ENCODE measurements at places on chromosomes 12 and 14.

DNA sequence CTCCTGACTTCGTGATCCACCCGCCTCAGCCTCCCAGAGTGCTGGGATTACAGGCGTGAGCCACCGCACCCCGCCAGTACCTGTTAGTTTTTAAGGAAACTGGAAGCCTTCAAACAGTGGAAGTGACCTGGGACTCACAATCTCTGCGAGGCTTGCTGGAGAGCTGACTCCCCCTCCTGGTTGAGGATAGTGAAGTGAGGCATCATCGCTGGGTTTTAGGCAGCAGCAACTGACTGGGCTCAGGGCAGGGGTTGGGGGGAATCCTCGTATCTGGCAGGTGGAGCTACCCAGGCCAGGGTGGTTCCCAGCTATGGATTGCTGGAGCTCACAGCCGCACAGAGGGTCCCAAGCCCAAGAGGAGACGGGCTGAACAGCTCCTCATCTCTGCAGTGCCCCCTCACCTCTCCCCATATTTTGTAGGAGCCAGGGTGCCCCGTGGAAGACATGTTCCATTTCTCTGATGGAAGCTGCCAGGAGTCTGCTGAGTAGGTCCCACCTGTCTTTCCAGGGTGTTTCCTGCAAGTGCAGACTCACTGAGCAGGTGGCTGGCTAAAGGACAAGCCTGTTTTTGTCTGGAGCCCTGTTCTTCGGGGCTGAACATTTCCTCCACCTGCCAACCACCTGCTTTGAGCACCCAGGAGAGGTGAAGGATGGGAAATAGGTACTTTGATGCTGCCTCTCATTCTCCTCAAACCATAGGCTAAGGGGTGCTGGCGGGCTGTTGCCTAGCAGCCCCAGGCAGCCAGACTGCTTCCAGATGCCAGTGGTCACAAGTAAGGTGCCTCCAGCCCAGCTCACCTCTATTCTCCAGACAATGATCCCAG lies 3.1 kb downstream of the AVIL start:
- no peak for DNase-seq

DNA sequence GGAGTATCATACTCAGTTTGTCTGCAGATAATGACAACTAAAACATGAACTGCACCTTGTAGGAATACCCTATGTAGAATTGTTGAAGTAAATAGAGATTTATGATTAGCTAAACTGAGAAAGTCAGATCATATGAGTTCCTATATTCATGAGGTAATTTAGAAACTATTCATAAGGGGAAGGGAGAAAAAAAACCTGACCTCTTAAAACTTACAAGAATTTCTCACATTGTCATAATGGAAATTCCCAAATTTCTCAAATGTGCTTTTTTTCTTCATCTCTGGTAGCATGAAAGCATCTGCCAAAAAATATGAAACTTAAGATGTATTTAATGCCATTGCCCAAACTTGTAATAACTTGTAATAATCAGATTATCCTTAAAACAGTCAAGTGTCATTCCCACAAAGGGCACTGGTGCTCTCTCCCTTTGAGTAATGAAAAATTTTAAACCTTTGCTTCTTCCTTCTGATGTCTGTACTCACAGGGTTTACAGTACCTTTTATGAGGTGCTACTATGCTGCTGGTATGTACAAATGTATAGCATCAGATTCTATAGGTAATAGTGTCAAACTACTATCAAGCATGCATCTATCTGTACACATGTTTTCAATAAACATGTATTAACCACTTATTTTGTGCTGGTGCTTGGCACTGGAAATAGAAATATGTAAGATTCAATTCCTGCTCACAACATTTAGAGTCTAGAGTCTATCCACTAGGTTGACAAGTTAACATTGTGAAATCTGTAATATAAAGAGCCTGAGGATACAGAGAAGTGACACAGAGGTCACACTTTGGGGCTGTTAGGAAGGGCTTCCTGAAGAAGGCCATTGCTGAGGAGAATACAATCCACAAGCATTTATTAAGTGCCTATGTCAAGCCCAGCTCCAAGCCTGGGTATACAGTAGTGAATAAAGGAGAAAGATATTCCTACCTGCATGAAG lies 17.4 kb upstream of the DRAM1 start:
- no peak for DNase-seq

DNA sequence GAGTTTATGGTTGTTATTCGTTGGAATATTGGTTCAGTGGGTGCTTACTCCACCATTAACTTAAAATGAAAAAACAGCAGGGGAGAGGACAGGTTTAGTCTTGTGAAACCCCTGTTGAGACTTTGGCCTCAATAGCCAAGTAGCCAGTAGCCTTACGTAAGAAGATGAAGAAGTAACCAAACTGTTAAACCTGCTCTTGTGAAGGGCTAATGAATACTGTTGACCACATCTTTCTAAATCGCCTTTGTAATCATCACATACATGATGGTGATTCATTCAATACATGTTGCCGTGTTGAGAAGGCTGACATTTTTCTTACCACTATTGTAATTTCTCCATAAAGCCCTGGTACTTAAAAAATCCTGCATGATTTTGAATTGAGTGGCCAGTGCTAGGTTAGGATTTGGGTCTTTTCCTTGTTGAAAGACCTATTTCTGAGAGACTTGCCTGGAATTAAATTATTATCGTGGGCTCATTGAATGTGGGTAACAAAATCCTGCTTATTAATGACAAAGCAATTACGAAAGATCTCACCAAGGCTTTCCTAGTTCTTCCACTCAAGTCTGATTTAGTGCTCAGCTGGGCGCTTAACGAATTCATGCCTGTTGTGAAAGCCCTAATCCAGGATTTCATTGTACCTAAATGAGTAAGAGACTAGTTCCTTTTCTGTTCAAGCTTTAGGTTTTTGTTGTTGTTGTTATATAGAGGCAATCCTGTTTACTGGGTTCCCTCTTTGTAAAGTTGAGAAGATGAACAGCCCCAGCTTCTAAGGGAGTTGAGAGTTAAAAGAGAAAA lies 333.1 kb downstream of the FUT8 start:
- DNase-seq: no peak

DNA sequence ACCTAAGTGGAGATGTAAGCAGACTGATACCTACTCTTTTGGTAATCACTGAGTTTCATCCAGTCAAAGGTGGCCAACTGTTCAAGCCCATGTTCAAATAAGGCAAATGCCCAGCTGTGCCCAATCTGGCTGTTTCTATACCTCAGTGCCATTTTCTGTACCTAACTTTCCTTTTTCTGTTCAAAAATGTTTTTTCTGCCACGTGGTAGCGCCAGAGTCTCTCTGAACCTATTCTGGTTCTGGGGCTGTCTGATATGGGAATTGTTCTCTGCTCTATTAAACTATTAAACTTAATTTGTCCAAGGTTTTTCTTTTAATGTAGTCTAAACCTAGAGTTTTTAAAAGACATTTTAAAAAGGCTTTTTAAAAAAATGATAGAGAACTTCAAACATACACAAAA lies 391.2 kb downstream of the NOVA1 start:
- DNase-seq: no peak

GRCh38 chr12:94618995-94619695 lies 31.2 kb downstream of the TMCC3 start:
- DNase-seq: peak; percentile 87

GRCh38 chr12:20883288-20883687 lies 72.8 kb downstream of the SLCO1B3 start:
- no peak for DNase-seq

DNA sequence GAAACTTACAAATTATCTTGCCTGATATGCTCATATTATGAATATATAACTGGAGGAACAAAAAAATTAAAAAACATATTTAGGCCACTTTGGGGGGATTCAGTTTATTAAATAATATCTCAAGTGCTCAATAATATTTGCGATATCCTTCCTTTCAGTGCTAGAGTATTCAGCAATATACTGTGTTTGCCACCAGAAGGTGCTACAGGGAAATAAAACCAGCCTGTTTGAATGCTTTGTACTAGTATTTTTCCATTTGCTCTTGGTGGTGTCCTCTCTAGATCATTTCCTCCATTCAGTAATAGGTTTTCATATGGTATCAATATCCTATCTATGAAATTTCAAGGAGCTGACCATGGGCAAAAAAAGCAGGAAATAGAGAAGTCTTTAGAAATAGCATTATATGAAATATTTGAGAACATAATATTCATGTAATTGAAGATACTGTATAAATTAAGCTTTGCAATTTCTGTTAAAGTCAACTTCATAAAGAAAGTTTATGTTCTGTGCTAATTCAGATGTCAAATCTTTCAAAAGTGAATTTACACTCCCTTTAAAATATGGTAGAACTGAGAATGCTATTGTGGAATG lies 106.2 kb upstream of the NAV3 start:
- peak; percentile 50 for DNase-seq

- no peak for DNase-seq
These were observed 7.4 kb downstream of the SMOC1 start for GRCh38 chr14:69886453-69887242.

DNA sequence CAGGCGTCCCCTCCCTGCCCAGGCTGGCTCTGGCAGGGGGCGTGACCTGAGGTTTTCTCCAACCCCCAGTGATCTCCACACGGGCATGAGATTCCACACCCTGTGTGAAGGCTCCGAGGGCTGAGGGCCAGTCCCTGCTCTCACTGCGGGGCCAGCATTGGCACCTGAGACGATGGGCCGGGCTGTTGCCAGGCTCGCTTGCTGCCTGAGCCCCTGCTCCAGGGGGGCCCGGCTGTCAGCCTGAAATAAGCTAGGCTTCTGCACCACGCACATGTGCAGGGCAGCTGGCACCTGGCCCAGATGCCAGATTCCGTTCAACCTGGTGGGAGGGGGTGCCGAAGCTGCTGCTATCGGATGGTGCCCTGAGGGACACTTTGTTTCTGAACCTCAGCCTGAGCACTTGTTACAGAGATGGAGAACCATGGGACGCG lies 196.5 kb upstream of the PRMT8 start:
- DNase-seq: no peak

- peak; percentile 36 for DNase-seq
These were observed 64.8 kb upstream of the TMEM260 start for GRCh38 chr14:56514663-56515371.

DNA sequence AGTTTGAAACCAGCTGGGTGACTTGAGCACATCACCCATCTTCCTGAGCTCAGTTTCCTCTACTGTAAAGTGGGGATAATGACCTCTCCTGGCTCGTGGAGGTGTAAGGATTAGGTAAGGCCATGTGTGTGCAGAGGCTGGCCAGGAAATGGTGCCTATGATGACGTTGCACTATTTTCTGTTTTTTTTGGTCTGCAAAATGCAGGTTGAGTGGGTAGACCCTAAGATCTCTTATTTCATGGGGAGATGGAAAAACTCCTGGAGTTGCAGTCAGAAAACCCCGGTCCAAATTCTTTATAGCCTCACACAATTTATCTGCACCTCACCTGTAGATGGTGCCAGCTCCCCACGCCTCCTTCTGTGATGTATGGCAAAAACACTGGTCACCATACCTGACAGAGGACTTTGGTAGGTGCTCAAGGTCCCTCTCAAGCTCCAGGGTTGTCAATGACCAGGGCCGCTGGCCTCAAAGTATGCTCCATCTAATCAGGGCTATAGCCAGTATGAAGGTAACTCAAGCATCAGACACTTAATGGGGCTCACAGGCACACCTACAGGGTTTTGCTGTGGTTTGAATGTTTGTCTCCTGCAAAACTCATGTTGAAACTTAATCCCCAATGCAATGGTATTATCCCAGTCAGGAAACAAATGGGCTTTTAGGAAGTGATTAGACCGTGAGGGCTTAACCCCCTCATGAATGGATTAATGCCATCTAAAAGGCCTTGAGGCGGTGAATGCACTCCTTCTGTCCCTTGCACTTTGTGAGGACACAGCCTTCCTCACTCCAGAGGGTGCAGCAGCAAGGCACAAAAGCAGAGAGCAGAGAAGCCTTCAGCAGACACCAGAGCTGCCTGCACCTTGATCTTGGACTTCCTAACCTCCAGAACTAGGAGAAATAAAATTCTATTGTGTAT lies 17.6 kb downstream of the C14orf132 start:
- no peak for DNase-seq
